Bone marrow (tissue), 2 donors: ENCODE measurements at places on chromosomes 2 and 18.

DNA sequence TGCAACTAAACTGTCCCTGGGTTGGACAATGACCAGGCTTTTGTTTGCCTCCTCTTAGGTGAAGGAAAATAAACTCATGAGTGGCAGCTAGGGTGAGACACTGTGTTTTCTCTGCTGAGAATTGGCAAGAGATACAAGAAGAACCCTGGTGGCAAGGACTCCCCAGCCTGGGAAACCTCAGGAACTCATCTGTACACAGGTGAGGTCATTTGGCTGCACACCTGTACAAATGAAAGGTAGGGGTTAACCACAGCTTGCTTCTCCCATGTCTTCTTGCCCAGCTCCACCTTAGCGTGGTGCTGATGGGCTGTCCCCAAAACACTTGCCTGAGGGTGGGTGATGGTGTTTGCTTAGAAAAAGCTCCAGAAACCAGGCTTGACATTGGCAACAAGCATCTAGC lies 97.2 kb upstream of the FAM136A start:
- DNase-seq, result no peak

- DNase-seq, result peak; percentile 52
Observed at GRCh38 chr2:30231996-30232800, 864 bp downstream of the LBH start.

DNA sequence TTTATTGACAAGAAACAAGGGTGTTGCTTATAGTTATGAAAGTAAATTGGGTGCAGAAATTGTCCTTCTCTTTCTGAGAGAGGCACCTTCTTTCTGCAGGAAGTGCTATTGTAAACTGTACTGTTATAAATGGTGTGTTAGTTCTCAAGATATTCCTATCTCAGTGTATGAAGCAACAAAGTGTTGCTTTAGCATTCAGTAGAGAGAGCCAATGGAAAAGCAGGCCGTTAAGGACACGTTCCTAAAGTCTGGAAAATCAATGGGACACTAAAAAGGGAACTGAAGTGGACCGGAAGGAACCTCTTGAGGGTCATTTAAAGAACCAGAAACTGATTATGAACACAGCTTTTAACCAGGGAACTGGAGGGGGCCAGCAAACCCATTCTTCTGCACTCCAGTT lies 510.0 kb upstream of the ZEB2 start:
- no peak for DNase-seq

- no peak for DNase-seq
Observed at GRCh38 chr2:37489041-37489456, 144.6 kb downstream of the QPCT start.

DNA sequence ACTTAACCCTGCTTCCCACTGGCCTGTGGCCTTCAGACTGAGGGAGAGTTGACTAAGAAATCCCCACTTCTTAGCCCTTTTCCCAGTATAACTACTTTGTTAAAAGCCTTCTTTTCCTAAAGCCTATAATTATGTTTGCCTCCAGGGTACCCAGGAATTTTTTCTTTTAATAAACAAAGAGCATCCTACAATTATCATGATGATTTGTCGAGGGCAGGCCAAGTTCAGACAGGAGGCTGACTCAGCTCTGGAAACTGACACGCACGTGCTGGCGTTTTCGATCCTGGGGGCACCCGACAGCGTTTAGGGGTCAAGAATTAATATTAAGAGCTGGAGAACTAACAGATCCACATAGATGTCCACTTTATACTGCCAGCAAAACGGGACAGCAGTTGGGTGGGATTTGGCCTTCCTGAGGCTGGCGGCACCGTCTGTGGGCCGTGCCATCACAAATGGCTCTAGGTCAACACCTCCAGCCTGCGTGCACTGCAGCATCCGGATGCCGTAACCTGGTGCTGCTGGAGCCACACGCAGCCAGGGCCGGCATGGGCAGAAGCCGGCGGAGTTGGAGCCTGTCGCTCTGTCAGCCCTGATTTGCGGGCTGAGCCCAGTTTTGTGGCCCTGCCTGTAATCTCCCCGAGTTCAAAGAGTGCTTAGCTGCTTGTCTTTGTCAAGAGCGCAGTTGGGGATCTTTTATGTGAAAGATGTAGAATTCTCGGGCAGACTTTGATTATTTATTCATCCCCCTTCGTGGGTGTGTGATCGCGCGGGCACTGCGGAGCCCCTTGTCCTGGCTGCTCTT lies 191.0 kb downstream of the GLI2 start:
- DNase-seq, result no peak

DNA sequence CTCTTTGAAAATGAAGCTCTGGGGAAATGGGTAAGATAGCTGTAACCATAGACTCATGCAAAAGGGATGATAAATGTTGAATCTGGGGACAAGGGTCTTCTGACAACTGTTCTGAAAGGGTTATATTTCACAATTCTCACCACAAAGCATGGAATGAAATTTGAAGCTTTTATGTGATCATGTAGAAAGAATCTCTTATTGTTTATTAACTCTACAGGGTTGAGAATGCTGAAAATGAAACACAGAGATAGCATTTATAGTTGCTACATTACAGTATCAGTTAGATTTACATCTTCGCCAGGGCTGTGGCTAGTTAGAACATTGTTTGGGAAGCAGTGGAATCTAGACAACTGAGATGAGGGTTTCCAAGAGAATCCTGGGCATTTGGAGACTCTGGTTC lies 97.4 kb upstream of the LHCGR start:
- no peak for DNase-seq

DNA sequence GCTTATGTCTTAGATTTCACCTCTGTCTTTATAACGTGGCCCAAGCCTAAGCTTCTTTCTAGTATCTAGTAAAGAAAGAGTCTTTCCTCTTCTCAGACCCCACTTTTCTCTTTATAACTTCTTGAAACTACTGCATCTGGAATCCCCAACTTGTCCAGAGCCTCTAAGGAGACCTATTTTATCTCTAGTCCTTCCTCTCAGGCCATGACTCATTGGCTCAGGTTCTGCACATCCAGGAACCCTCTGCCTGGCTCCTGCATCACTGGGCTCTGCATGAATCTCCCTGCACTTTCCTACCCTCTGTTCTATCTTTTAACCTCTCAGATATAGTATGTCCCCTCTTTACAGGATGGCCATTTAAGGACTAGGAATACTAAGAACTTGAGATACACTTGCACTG lies 124.7 kb downstream of the DNAH6 start:
- no peak for DNase-seq

DNA sequence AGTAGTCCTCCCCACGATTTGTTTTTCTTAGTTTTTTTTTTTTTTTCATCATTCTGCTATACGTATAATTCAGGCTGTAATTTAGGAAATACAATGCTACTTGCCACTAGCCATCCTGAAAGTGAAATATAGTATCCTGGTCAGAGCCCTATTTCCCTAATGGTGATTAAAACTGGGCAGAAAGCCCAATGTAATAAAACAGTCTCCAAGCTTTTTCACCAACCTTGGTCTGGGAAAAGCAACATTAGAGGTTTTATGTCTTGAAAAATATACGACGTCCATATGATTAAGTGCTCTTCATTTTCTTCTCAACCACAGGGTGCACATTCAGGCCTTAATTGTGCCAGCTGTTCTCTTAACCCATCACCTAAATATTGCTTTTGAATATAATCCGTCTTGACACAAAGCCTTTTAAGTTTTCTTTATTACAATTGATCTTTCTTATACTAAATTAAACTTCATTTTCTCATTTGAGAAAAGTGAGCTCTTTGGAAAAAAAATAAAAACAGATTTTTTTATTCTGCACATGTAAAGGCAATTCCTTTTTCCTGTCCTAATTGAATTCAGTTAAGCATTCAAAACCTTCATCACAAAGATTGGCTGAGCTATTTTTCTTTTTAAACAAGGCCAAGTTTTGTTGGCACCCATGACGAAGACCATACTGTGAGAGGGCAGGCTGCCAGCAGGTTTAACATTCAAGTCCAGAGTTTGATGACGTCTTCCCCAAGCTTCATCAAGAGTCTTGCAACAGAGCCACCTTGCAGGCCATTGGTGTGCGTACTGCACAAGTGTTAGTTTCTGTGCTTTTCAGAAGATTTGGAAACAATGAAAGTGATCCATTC lies 52.7 kb downstream of the MAP2 start:
- no peak for DNase-seq

DNA sequence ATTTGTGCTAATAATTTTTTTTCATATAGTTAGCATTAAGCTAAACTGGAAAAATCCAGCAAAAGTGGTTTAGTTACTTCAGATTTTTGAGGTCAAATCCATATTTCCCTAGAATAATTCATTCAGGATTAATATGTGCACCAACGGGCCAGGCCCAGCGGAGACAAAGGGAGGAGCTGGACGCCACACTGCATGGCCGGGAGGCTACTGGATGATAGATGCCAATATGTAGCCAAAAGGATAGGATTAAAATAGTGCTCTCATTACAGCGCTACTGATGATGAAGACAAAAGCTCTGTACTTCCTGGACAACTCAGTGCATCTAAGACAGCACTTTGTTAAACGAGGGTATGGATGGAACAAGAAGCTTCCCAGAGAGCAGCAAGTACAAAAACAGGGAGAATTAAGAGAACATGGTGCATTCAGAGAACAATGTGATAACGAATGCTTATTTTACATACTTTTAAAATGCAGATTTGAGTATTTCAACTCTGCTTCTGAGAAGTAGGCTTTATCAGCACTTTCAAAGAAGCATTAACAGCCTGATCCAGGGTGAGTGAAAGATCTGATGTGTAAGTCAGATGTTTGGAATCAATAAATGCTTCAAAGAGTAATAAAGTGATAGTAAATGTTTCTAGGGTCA lies 39.8 kb downstream of the PPP4R1 start:
- DNase-seq, result no peak

DNA sequence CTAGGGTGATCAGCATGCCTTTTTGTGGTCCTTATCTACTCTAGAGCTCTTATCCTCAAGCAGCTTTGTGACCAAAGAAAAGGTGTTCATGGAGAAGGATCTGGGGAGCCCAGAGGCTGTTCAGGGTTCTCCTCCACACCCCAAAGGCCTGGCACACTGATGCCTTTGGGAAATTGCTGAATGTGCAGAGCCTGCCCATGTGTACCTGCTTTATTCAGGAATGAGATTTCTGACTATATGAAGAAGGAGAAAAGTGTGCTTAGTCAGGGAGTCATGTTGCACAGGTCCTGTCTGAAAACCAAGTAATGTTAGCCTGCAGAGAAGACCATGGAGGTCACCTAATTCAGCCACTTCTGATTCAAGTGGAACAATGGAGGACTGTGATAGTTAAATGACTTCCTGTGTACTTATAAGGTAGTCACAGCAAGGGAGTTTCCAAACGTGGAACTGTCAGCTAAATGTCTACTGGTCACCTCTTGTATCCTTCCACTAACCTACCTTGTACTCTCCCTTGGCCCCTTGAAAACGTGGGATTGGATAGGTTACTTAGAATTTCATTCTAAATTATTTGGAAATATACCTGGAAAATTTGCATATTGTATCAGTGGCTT lies 81.3 kb downstream of the LIMS1 start:
- no peak for DNase-seq

DNA sequence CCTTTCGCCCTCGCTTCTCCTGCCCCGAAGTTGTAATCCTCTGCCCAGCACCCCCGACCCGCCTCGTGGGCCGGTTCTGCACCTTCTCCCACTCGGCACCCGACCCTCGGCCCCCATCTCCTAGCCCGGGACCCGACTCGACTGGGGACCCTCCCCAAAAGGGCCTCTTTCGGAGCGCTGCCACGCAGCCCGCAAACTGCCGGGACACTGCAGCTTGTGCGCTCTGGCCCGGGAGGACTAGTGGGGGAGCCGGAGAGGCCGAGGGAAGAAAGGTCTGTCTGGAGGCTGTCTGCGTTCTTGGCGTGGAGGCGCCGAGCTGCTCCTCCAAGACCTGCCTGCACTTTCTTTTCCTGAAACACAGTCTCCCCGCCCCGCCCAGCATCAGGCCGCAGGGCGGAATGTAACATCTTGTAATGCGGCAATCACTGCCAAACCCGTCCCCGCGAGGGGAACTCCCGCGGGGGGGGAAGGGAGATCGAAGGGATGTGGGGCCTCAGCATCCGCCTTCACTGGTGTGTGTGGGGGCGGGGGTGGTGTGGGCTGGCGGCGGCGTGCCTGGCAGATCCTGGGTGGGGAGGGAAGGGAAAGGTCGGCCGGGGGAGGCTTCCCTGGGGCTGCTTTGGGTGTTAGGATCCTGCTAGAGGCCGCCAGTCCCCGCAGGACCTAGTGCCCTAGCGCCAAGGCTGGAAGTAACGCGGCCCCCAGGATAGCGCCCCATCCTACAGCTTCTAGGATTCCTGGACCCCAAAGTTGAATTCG lies 7.4 kb downstream of the DLX2 start:
- DNase-seq, result peak; percentile 55

DNA sequence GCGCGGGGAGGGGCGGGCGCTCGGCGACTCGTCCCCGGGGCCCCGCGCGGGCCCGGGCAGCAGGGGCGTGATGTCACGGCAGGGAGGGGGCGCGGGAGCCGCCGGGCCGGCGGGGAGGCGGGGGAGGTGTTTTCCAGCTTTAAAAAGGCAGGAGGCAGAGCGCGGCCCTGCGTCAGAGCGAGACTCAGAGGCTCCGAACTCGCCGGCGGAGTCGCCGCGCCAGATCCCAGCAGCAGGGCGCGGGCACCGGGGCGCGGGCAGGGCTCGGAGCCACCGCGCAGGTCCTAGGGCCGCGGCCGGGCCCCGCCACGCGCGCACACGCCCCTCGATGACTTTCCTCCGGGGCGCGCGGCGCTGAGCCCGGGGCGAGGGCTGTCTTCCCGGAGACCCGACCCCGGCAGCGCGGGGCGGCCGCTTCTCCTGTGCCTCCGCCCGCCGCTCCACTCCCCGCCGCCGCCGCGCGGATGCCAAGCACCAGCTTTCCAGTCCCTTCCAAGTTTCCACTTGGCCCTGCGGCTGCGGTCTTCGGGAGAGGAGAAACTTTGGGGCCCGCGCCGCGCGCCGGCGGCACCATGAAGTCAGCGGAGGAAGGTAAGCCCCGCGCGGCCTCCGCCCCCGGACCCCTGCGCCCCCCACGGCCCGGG lies at the start of gene NFATC1:
TSS of gene NFATC1 (plus strand) at position 170 of the 644 bp plus-strand sequence. CDS start at position 465, 295 bp downstream.
- peak; percentile 27 for DNase-seq

GRCh38 chr2:108212671-108213070 lies 27.1 kb upstream of the SULT1C3 start:
- no peak for DNase-seq

GRCh38 chr2:41743324-41743723 lies 304.5 kb upstream of the PKDCC start:
- DNase-seq, result no peak

DNA sequence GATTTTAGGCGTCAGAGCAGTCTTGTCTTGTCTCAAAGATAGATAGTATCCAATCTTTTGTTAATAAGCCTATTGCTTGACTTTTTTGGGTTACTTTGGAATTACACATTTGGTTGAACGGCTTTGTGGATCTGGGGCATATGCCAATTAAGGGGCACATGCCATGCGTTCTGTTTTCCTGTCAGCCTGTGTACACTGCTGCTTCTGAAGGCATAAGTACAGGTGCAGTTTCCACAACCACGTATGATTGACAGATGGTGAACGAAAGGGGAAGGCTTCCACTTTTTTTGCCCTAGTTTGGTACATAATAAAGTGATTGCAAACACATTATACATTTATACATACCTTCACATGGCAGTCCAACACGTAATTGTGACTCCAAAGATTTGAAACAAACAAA lies 102.3 kb downstream of the RAPH1 start:
- DNase-seq, result no peak
